ENCODE measurements at places on chromosomes 6 and 20. TPM values are rescaled to one million over a fixed set of nuclear protein-coding genes. Genes with fewer than 3 reads are reported as not detected.
A peak's percentile ranks its signal among the peaks of the same experiment; 100 is the strongest.

DNA sequence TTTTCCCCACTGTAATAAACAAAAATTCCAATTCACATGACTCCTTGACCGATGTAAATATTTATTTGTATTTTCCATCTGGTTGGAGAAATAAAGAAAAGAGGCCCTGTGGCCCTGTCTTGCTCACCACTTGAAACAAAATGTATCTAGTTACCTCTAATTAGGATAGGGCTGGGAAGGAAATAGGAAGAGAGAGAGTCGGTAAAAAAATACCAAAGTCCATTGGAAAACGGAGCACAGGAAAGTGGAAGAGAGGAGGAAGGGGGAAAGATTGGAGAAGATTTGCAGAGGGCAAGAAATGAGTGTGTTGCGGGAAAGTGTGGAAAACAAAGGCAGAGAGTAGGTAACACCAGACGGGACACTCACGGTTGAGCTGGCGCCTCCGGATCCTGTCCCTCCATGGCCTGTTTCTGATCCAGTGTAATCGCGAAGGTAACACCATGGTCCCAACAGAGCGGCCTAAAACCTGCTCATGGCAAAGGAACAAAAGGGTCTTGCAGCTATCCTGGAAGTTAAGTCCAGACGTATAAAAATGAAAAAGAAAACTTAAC lies 105.8 kb upstream of the RIPOR2 start:
- no peaks in the 10 kb centered on the region for H3K36me3 ChIP-seq
- DNase-seq = no peak
- no peak overlapping the region for H3K27ac ChIP-seq
- no peak overlapping the region for H3K4me3 ChIP-seq

RBPJL gene
- total RNA-seq = not detected

GRCh38 chr6:41222513-41222912 lies 5.6 kb upstream of the TREML4 start:
- H3K4me3 ChIP-seq = no peak overlapping the region
- DNase-seq = no peak
- H3K4me1 ChIP-seq = no peaks in the 10 kb centered on the region
- H3K27ac ChIP-seq = no peak overlapping the region
- peaks cover 34% of the 10 kb centered on the region for H3K27me3 ChIP-seq
- no peaks in the 10 kb centered on the region for H3K36me3 ChIP-seq

DNA sequence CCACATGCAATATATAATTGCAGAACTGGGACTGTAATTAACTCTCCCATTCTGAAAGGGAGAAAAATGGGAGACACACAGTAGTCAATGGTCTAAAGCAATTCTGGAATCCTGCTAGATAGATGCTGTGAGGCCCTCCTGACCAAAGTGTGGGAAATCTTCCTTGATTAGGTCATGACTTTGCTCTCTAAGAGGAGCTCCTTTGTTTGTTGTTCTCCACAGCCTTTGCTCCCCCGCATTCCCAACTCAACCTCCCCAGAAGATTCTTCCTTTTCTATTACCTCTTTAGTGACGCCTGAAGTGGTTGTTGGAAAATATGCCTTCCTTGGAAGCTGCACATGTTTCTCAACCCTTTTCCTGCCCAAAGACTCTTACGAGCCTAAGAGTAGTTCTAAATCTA lies 28.8 kb upstream of the LIN28B start:
- H3K36me3 ChIP-seq = no peaks in the 10 kb centered on the region
- H3K27ac ChIP-seq = no peak overlapping the region
- DNase-seq = no peak
- H3K4me1 ChIP-seq = no peaks in the 10 kb centered on the region
- peaks cover 35% of the 10 kb centered on the region for H3K27me3 ChIP-seq

DNA sequence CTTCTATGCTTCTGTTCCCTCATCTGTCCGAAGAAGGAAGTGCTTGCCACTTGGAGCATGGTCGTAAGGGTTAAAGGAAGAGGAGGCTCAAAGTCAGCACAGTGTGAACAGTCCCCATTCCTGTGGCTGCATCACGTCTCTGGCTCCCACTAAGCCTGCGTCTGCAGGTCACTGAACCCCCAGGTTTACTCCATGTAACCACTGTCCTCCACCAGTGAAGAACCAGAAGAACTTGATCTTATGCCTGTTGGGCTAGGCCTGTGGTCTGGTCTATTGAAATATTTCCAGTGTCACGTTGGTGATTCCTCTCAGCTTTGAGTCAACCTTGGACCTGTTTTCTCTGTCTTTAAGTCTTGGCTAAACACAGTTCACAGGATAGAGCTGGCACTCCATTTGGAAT lies 45.9 kb upstream of the SCP2D1 start:
- H3K36me3 ChIP-seq = peaks cover 4% of the 10 kb centered on the region
- H3K27me3 ChIP-seq = peaks cover 18% of the 10 kb centered on the region
- DNase-seq = no peak
- H3K4me1 ChIP-seq = no peaks in the 10 kb centered on the region

OTOR gene
- not detected for total RNA-seq

- peaks cover 9% of the 10 kb centered on the region for H3K36me3 ChIP-seq
- no peak for DNase-seq
- H3K27ac ChIP-seq = peak overlapping the region; percentile 98
- H3K27me3 ChIP-seq = no peaks in the 10 kb centered on the region
- no peak overlapping the region for H3K4me3 ChIP-seq
- H3K4me1 ChIP-seq = peaks cover 68% of the 10 kb centered on the region
Measured at GRCh38 chr6:108651340-108652227, 90.9 kb downstream of the FOXO3 start.

GNMT gene
- total RNA-seq = 0.97 TPM

CTAGE9 gene
- not detected for total RNA-seq

DNA sequence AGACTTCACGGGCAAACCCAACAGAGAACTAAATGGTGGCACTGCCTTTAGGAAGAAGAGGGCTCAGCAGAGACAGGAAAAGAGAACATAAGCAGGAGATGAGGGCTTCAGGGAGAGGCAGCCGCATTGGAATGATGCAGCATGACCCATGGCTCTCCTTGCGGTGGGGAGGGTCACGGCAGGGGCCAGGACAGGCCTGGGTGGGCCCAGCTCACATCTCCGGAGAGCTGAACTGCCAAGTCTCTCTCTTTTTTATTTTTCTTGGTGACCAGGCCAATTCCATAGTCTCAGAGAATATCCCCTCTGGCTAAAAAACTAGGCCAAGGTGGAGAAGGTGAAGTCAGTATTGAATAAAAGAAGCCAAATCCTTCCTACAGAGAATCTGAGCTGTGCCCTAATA lies 77.5 kb upstream of the TRAF3IP2 start:
- peaks cover 45% of the 10 kb centered on the region for H3K36me3 ChIP-seq
- no peak for DNase-seq
- no peaks in the 10 kb centered on the region for H3K27me3 ChIP-seq

DNA sequence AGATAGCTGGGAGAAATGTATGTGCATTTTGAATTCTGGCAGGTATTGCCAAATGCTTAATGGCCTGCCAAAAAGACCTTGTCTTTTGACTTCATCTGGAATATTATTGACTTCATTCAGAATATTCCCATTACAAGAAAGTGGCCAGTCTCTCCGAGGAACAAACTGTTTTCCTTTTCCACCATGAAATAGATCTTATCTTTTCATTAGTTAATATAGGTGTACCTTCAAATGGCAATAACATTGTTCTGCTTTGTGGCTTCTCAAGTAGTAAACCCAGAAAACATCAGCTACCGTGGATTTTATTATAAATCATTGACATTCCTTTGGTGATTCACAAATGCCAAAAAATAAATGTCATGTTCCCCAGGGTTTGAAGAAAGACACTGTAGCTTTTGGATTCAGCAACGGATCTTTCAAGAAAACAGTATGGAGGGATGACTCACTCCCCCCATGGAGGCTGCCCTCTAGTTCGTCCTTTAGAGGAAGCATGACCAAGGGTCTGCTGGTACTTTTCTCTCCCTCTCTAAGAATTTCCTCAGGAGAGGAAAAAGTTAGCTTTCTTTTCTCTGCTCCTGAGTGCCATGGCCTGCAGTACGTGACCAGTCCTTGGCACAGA lies 1.1 kb upstream of the RNF182 start:
- H3K27me3 ChIP-seq = no peaks in the 10 kb centered on the region
- no peaks in the 10 kb centered on the region for H3K36me3 ChIP-seq
- peaks cover 20% of the 10 kb centered on the region for H3K4me1 ChIP-seq
- no peak for DNase-seq
- H3K27ac ChIP-seq = peak overlapping the region; percentile 94

SLC35B3 gene
- total RNA-seq = 27.3 TPM

- H3K27ac ChIP-seq = no peak overlapping the region
- H3K27me3 ChIP-seq = no peaks in the 10 kb centered on the region
- no peaks in the 10 kb centered on the region for H3K4me1 ChIP-seq
Measured at GRCh38 chr6:84967389-84967788, 203.0 kb upstream of the TBX18 start.

DNA sequence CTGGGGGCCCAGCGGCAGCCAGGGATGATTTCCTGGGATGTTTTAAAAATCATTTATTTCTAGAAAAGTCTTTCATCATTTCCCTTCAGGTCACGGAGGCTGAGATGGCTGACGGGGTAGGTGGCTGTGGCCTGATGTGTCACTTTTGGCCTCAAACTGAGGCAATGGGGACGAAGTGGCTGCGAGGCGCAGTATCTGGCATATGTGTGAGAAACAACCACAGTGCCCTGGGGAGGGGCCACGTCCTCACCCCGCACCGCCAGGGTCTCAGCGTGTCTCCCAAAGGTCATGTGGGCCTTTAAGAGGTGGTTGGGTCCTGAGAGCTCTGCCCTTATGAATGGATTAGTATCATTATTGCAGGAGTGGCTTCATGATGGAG lies 120.0 kb downstream of the CEBPB start:
- H3K36me3 ChIP-seq = no peaks in the 10 kb centered on the region
- no peak overlapping the region for H3K4me3 ChIP-seq
- no peaks in the 10 kb centered on the region for H3K27me3 ChIP-seq
- H3K4me1 ChIP-seq = peaks cover 58% of the 10 kb centered on the region
- H3K27ac ChIP-seq = peak overlapping the region; percentile 15

Measured in osteocyte (in vitro differentiated cells).